Body of pancreas (tissue), 4 donors: ENCODE measurements at places on chromosomes 4 and X. TPM values are rescaled to one million over a fixed set of nuclear protein-coding genes. Genes with fewer than 3 reads are reported as not detected.

Gene PNMA3
- 0.26 TPM for total RNA-seq

Gene PAGE4
- total RNA-seq: not detected

Gene KLHL8
- 9.9 TPM for total RNA-seq

Gene SYNPO2
- 19.5 TPM for total RNA-seq

Gene SSX1
- total RNA-seq: not detected

Gene L1CAM
- 1.8 TPM for total RNA-seq

Gene VCX3B
- not detected for total RNA-seq

Gene WNK3
- 1.6 TPM for total RNA-seq

Gene PNPLA4
- 19.4 TPM for total RNA-seq

Gene PPP2R2C
- total RNA-seq: 0.78 TPM

Gene MAGEB3
- not detected for total RNA-seq

Gene FAM47C
- not detected for total RNA-seq

Gene RAB41
- not detected for total RNA-seq

Gene ART3
- 6.5 TPM for total RNA-seq

Gene PCDH10
- total RNA-seq: 0.33 TPM

Gene WFS1
- total RNA-seq: 31.6 TPM

Gene CXCL5
- not detected for total RNA-seq

Gene RRH
- not detected for total RNA-seq

Gene JADE3
- total RNA-seq: 2.3 TPM

Gene UGT2B11
- not detected for total RNA-seq

Gene PPARGC1A
- 8.0 TPM for total RNA-seq

Gene FGF5
- not detected for total RNA-seq

Gene TRIM2
- 42.0 TPM for total RNA-seq

Gene CT45A2
- not detected for total RNA-seq
